ENCODE measurements at places on chromosomes 11 and 22.

DNA sequence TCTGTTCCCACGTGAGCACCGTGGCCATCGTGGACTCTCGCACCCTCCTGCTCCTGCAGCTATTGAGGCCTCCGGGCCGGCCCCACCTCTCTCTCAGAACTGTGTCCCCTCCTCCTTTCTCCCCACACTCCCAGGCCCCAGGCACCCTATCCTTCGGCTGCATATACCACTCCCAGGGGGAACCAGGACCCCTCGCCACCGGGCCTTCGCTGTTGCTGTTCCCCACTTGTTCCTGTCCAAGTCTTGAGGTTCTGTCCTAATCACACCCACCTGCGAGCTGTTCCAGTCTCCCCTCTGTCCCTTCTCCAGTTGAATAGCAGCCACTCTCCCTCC is 43.0 kb upstream of the CDON start:
- no peak for DNase-seq

DNA sequence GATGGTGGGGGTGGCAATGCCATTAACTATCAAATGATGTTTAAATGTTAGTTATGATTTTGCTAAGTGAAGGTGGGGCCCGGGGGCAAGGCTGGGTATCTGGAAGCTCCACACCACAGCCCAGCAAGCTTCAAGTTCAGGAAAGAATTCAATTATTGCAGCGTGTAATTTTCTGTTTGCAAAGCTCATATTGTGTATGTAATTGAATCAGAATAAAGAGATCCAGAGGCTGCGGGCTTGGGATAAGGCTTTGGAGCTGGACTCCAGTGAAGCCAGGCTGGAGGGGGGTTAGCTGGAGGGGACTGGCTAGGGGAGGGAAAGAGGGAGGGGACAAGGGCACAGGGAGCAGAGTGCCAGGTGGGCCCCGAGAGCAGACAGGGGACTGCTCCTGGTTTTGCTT is 557.1 kb upstream of the CADM1 start:
- DNase-seq, result no peak

DNA sequence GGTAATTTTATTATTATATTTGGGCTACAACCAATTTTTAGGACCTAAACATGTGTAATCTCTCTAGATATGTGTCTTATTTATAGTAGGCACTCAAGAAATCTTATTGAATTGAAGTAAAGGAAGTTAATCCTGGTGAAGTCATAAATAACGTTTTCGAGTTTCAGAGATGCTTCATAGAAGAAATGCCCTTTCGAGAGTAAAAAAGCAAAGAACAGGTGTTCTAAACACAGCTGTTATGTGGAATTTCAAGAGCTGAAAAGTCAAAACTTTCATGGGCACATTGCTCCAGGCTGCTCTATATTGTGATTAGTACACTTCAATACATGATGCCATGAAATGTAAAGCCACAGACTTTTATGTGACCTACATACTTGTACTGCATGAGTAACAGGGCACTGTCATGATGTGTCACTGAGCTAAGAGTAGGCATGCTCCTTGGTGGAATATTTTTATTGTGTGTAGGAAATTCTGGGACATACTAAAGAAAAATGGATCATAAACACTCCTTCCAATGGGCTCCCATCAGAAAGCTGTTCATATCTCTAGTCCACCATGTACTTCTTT is 7.2 kb upstream of the ELMOD1 start:
- no peak for DNase-seq

DNA sequence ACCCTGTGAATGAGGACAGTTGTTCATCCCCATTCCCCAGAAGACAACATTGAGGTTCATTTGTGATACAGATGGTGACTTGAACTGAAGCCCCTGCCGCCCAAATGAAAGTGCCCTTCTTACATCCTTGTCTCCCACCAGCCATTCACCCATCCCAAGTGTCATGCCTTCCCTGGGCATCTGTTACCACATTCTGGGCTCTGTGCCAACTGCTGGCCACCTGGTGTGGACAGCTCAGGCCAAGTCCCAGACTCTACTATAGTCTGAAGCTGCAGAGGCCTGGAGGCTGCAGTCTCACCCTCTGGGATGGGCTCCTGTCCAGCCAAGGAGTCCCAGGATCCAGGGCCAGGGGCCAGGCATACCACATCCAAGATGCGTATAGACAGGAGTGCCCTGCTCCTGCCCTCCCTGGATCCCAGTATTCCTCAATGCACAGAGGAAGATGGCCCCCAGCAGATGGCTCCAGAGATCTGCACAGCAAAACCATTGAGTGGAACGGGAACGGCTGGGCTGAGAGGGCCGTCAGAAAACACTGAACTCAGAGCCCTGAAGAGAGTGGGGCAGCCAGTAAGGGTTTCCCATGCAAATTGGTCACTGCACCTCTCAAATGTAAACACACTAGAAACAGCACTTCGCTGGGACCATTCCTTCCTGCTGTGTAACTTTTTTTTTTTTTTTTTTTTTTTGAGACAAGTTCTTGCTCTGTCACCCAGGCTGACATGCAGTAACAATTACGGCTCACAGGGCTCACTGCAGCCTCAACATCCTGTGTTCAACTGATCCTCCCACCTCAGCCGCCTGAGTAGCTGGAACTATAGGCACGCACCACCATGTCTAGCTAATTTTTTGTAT is 22.8 kb downstream of the ARRB1 start:
- no peak for DNase-seq

DNA sequence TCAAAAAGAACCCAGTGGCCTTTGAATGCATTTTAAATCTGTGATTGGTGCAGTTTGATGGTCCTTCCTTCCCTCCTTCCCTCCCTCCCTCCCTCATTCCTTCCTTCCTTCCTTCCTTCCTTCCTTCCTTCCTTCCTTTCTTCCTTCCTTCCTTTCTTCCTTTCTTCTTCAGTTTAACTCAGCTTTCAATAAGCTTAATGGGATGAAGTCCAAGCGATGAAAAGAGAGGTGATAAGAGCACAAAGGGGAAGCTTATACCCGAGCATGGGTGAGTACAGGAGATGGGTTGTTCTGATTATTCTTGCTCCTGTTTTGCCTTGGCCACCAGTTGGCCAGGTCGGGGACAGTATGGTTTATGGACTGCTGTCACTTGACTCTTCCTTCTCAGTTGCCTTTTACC is 605.6 kb downstream of the NTM start:
- no peak for DNase-seq

- DNase-seq, result no peak
Measured at GRCh38 chr22:29206372-29207242, 911 bp downstream of the EMID1 start.
